CD4-positive, alpha-beta T cell treated with Interferon gamma for 1 hour (primary cell): ENCODE measurements at places on chromosomes 5 and 9.

DNA sequence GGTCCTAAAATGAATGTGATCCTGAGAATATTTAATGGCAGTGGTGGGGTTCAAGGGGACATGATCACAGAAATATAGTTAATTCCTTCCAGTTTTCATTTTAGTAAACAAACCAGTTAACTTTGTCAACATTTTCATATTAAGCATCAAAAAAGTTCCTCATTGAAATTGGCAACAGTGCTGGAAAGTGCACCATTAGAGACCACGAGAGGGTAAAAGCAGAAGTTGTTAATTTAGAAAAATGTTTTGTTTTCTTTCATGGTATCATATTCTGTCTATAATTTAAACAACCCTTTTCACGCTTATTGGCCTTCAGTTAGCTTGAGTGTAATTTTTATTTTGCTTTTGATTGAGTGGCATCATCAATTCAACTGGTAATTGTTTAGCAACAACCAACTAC, 11.9 kb downstream of the GIN1 start:
- DNase-seq, result no peak

- DNase-seq, result peak; percentile 71
These were observed 1.0 kb downstream of the KLF4 start for GRCh38 chr9:107488375-107489143.

- no peak for DNase-seq
These were observed 137.7 kb downstream of the SPATA31D1 start for GRCh38 chr9:82126256-82126655.

DNA sequence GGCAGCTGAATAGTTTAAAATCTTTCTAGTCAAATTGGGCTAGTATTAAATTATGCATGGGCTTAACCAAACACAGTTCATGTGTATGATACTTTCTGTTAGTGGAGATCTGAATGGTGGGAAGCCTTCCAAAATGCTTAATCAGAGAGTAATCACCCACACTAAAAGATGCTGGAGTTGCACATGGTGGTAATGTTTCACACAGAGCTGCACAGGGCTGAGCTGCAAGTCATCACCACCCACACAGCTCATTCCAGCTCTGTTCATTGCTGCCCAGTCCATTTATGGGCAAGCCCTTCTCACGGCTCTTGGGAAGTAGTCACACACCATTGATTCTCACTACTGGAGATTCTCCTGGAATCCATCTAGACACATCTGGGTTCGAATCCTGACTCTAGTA, 351.5 kb upstream of the KCNN2 start:
- no peak for DNase-seq

- no peak for DNase-seq
These were observed 126.9 kb downstream of the NTRK2 start for GRCh38 chr9:84796404-84796803.

GRCh38 chr5:15606197-15606596, 106.2 kb downstream of the FBXL7 start:
- no peak for DNase-seq

DNA sequence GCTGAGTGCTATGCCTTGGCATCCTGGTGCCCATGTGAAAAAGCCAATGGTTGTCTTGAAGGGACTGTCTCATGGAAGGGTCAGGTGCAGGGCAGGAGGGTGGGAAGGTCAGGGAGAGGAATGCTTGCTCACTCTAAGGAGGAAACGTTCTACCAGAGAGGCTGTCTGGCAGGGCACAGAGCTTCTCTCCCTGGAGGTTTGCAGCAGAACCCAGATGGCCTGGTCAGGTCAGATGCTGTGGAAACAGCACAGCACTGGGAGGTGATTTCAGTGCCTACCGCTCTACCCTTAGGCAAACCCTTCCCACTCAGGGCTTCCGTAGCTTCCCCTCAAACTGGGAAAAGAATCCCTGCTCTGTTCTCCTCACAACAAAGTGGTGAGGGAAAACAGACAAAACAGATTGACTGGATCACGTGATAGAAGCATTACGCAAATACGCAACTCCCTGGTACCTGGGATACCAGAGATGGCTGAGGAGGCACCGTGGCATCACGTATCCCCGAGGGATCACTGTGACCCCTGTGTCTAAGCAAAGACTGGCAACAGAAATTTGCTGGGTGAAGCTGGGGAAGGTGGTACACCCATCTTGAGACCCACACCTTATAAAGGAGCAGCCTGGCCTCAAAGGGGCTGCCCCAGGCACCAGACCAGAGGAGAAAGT, 3.9 kb upstream of the MGAT1 start:
- DNase-seq, result no peak

DNA sequence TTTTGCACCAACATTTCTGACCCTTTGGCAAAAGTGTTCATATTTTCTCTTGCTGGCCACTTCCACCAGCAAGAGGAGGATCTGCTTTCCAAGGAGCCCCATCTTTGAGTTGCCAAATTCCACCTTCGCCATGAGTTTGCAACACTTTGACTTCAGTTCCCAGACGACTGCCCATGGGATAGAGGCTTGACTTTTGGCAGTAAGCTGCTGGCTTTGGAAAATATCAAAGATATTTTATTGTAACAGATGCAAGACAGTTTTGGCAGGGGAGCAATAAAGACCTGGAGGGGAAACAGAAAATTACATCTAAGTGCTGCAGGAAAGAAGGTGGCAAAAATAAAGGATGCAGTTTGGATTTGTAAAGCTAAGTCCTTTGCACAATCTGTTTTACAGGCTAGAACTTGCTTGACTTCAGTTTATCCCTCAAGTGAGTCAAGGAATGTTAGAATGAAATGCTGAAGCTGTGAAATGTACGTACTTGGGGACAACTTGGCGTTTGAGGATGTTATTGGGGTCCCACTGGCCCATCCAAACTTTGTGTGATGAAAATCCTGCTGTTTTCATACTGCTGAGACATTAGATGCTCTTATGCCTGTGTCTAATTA, 232.9 kb downstream of the GOLPH3 start:
- no peak for DNase-seq

DNA sequence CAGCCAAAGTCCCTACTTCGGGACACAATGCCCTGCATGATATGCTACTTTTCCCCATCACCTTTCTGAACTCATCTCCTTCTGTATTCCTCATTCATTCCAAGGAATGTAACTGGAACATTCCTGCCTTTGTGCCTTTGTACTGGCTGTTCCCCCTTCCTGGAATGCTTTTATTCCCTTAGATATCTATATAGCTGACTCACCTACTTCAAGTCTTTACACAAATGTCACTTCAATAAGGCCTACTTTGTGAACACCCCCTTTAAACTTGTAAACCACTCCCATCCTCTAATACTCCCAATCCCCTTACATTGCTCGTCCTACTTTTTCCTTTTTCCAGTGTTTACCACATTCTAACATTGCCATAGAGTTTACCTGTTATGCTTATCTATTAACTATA, 2.4 kb downstream of the NOL6 start:
- no peak for DNase-seq

DNA sequence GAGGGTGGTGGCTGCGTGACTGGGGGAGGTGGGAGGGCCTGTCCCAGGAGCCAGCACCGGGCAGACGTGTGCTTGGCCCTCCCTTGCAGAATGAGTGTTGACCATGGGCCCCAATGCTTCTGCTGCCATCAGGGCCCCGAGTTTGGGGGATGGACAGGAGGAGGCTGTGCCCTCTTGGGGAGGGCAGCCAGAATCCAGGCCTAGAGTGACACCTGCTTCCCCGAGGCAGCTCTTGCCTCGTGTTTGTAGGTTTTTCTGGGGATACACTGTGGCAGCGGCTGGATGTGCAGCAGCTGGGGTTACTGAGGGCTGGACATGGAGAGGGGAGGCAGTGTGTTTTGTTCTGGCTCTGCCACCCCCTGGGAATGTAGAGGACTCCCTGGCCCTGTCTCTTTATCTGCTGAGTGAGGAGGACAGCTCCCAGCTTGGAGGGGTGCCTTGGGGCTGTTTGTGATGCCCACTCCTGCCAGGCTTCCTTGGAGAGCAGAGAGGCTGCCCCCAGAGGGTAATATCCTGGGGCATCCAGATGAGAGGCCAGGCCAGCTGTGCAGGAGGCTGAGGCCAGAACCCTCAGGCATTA, 22.7 kb downstream of the WNK2 start:
- no peak for DNase-seq

DNA sequence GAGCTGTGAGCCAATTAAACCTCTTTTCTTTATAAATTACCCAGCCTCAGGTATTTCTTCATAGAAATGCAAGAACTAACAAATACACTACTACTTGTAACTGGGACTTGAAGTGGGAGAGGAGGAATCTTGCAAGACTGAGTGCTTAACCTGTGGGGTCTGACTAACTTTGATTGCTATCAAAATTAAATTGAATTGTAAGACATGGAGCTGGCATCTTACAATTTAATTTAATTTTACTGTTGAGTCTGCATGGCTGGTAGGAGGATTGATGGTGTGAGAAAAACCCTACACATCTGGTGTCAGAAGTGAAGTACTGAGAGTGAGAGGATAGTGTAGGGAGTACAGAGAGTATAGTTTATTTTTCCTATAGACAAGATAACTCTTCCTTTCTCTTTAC, 1259.9 kb downstream of the CDH12 start:
- no peak for DNase-seq

DNA sequence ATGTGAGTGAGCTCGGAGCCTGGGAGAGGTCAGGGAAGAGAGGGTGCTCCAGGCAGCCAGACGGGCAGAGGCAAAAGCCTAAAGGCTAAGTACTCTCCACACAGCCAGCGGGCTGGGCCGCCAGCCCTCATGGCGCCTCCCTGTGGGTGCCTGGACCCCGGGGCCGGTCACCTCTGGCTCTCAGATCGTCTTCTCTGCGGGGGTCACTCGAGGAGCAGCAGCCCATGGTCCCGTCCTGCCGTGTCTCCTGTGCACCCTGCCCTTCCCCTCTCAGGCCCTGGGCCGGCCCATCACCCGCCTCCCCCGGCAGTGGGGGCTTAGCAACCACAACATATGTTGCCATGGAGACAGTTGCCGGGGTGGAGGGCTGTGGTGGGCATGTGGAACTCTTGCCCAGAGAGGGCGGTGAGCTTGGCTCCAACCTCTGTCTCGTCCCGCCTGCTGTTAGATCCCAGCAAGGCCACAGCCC, 4.2 kb downstream of the AK1 start:
- DNase-seq, result no peak

GRCh38 chr5:60395712-60396329, 304.1 kb downstream of the DEPDC1B start:
- DNase-seq, result no peak

DNA sequence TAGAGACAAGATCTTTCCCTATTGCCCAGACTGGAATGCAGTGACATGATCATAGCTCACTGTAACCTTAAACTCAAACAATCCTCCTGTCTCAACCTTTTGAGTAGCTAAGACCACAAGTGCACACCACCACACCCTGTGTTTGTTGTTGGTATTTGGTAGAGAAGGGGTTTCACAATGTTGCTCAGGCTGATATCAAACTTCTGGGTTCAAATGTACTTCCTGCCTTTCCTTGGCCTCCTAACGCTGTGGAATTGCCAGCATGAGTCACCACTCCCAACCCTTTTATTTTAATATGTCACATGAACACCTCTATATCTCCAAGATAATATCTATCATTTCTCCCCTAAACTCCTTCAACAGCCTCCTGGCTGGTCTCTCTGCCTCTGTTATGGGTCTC, 719.0 kb downstream of the PTPRD start:
- no peak for DNase-seq

DNA sequence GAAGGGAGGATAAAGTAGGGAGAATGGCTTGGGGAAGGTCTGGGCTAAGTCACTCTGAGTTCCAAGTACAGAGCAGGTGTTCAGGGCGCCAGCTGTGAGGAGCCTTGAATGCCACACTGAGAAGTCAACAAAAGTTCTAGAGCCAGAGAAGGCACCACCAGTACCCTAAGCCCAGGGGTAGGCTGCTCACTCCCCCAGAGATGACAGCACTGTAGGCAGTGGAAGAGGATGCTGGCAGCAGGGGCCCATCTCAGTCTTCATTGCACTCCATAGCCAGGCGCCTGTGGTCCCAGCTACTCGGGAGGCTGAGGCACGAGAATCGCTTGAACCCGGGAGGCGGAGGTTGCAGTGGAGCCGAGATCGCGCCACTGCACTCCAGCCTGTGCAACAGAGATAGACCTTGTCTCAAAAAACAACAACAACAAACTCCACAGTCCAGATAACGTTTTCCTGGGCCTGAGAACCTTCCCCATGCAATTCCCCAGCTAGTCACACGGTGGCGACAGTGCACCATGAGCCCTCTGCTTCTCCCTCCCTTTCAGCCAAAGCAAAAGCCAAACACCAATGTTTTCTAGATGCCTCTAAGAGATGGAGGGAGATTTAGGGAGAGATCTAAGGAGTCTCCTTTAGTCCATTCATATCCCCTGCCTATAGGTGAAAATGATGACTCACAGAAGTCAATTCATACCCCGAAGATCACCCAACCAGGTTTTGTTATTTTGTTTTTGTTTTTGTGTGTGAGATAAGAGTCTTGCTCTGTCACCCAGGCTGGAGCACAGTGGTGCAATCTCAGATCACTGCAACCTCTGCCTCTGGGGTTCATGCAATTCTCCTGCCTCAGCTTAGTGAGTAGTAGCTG, 19.8 kb upstream of the NSD1 start:
- DNase-seq, result peak; percentile 72

- DNase-seq, result no peak
These were observed 10.9 kb downstream of the SHOC1 start for GRCh38 chr9:111783857-111784256.

DNA sequence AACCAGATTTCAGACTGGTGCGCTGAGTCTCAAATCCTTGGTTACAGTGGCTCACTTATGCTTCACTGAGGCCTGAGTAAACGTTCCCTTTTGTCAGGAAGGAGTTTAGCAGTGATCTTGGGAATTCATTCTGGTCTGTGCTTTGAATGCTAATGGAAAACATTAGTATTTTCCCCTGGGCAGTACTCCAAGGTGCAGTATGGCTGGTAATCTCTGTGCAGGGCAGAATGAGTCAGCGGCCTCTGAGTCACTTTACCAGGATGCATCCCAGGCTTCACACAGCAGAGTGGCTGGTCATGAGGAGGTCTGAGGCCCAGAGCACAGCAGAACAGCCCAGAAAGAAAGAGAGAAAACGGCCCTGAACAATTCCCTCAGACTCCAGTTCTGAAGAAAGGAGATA, 54.0 kb downstream of the PCA3 start:
- DNase-seq, result no peak

DNA sequence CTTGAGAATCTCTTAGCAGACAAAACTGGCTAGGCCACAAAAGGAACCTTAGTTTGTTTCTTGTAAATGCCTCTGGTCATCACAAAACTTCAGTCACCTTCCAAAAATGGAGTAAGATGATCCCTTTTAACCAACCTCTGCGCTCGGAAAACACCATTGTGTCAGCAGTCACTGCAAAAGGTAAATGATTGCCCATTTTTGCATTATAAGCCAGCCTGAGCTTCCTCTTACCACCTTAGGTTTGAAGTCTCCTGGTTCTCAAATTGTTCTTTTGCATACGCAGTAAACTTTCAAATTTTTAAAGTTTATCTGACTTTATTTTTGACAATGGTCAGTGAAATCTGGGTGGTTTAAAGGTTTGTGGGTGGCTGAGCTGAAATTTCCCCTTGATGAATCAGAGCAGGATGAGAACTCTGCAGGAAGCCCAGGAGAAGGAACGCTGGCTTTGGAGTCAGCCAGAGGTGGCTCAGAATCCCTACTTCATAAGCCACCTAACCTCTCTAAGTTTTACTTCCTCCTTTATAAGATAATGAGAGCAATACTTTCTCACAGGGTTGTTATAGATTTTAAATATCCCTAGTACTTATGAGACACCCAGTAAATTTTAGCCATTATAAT, 131.4 kb downstream of the MED10 start:
- DNase-seq, result no peak

GRCh38 chr5:63878788-63879187, 83.5 kb downstream of the HTR1A start:
- no peak for DNase-seq
